Activated CD8-positive, alpha-beta memory T cell treated with anti-CD3 and anti-CD28 coated beads for 1 hour (primary cell): ENCODE measurements at places on chromosomes 16 and 17.
A peak's percentile ranks its signal among the peaks of the same experiment; 100 is the strongest.

DNA sequence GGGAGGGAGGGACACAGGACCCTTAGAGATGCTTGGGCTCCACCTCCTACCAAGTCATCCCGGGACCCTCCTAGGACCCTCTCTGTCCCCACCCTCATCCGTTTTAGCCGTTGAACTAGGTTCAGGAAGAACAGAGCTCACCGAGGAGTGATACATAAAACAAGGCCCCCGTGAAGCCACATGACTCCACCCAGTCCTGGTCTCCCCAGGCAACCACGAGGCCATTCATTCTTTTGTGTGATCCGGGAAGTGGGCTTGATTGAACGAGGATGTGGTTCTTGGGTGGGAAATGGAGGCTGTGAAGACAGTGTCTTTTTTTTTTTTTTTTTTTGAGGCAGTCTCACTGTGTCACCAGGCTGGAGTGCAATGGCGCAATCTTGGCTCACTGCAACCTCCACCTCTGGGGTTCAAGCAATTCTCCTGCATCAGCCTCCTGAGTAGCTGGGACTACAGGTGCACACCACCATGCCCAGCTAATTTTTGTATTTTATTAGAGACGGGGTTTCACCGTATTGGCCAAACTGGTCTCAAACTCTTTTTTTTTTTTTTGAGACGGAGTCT is 14.8 kb downstream of the TRARG1 start:
- peak; percentile 71 for DNase-seq

- DNase-seq: no peak
Measured at GRCh38 chr16:54493061-54493460, 206.5 kb upstream of the IRX3 start.

- no peak for DNase-seq
Measured at GRCh38 chr17:57752031-57752905, 7.2 kb upstream of the CCDC182 start.

DNA sequence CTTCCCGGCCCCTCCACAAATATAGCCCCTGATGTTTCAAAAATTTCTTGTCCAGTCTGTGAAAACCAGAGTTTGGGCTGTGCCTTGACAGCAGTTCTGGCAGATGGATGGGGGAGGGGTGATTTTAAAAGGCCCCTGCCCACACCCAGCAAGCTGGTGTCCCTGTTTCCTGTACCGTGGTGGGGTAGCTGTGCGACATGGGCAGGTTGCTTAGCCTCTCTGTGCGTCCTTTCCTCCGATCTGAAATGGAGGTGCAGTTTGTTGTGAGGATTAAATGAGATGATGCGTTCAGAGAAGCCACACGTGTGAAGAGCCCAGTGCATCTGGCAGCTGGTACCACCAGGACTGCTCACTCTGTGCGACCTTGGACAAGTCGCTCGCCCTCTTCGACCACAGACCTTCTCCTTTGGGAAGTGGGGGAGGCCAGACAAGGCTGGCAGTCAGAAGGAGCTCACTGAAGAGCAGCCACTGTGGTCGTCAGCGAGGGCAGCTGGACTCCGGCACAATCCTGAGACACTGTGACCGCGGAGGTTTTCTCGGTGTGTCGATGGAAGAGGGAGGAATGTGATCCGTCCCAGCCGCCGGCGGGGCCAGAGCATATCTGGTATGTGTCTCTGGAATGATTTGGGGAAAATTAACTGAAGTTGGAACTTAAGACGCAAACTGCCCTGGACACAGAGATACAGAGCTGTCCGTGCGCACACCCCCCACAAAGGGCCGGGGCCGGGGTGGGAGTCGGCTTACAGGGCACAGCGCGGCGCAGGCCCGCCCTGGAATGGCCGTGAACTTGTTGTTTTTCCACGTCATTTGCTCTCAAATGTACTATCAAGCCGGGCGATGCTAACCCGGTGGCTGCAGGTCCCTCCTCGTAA is 721 bp upstream of the WFIKKN2 start:
- DNase-seq: no peak

GRCh38 chr17:44530896-44531418 is 26.3 kb upstream of the FZD2 start:
- no peak for DNase-seq
